HTR-8/SVneo (cell line): ENCODE measurements at places on chromosomes 3 and 15.

GRCh38 chr3:132160198-132160597 lies 125.4 kb upstream of the CPNE4 start:
- DNase-seq = no peak

DNA sequence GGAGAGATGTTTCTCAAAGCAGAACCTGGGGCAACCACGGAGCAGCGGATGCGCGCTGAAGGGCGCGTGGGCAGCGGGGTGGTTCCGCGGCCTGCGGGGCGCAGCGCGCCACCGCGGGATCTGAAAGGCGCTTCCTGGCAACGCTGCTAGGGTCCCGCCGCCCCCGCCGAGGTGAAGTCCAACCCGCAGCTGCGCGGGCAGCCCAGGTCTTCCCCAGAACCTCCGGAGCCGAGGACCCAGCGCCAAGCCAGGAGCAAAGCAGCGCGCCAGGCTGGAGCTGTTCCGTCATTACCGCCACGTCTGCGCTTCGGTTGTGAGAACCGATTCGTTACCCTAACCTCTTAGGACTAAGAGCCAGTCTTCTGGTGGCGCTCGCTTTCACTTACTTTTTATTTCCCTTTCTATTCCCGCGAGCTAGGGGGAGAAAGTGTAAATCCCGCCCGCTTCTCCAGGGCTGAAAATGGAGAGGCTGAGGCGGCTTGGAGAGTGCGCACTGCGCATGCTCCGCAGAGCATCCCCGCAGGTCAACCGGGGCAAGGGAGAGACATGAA lies 3.2 kb upstream of the GABRG3 start:
- DNase-seq = no peak

DNA sequence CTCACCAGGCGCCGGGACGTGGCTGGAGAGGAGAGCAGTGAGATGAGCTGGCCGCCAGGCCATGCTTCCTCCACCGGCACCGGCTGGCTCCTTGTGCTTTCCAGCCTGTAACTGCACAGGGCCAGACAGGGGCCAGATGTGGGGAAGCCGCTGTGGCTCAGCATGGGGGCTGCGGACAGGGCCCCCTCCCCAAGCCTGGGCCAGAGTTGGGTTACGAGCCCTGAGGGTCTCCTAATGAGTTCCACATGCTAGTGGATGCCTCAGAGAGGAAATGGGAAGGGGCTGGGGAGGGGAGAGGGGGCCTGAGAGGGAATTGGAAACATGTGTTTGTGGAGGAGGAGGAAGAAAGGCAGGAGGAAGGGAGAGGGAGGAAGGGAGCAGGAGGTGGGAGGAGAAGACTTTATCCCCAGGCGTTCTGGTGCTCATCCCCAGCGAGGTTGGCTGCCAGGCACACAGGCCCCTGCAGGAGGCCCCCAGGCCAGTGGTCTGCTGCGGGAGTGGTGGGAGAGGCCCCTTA lies 11.7 kb upstream of the DUSP7 start:
- DNase-seq = no peak

DNA sequence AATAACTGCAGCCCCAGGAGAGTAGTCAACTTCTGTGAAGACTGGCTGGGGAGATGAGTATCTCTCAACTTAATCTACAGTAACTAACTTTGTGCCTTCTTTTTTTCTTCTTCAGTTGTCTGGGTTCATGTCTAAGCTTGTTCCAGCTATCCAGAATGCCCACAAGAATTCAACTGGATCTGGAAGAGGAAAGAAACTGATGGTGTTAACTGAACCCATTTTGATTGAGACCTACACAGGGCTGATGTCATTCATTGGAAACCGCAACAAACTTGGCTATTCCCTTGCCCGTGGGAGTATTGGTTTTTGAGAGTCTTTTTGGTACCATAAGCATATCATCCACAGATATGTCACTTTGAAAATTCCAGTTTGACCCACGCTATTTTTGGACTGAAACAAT lies 148.7 kb downstream of the TPRG1 start:
- no peak for DNase-seq

- DNase-seq = no peak
These were observed 25.2 kb upstream of the DOCK3 start for GRCh38 chr3:50649451-50649931.

DNA sequence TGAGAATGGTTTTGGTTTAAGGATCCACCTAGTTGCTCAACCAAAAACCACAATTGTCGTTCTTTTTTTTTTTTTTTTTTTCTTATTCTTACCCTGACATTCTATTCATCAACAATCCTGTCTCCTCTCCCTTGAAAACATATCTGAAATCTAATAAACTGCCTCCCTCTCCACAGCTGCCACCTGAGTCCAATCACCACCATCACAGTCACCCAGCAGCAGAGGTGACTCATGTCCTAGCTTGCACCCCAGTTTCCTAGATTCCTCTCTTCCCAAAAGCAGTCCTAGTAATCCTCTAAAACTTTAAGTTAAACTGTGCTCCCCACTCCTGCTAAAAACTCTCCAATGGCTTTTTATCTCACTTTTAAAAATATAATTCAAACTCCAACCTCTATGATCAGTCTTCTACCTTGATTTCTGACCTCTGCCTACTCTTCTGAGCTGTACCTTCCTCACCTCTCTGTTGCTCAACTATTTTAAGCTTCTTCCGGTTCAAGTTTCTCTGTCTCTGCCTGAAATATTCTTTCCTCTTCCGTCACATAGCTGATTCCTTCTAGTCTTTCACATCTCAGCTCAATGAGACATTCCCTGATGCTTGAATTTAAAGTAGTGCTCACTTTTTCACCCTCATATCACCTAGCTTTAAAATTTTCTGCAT lies 33.7 kb upstream of the RBMS3 start:
- no peak for DNase-seq

DNA sequence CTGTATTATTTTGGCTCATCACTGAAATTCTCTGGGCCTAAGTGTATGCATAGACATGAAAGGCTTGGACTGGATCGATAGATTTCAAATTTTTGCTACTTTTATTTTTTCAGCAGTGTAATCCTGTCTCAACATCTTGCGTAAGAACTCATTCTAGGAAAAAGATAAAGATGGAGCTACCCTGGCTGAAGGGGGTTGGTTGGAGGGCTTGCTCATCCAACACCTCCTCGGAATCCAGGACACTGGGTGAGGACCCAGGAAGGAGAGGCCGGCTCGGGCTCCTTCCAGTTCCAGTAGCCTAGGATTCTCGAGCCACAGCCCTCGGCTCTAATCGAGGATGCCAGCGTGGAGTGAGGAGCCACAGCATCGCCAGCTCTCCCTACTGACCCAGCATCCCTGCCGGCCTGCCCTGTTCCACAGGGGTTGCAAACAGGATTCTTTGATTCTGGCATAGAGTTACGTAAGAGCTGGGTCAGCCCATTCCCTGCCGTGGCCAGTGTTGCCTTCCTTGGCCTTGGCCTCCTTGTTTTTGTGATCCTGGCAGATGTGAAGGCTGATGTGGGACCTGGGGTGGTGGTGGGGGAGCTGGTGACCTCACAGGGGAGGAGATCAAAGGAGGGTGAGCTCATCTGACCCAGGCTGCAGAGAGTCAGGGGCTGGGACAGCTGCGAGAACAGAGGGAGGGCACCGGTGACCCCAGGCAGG lies 149.5 kb downstream of the ALDH1A2 start:
- no peak for DNase-seq

- no peak for DNase-seq
These were observed 119.9 kb downstream of the P3H2 start for GRCh38 chr3:190000861-190001196.

DNA sequence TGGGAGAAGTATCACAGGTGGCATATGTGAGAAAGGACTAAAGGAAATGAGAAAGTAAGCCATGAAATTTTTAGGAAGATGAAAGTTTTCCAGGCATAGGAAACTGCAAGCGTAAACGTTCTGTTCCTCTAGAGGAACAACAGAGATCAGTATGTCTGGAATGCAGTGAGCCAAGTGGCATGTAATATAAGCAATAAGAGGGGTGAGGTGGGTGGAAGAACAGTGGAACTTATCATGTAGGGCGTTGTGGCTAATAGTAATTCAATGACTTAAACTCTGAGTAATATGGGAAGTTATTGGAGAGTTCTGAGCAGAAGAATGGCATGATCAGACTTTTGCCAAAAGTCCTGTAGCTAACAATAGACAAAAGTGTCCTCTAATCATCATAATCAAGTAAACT lies 902.9 kb downstream of the EPHA3 start:
- peak; percentile 5 for DNase-seq

DNA sequence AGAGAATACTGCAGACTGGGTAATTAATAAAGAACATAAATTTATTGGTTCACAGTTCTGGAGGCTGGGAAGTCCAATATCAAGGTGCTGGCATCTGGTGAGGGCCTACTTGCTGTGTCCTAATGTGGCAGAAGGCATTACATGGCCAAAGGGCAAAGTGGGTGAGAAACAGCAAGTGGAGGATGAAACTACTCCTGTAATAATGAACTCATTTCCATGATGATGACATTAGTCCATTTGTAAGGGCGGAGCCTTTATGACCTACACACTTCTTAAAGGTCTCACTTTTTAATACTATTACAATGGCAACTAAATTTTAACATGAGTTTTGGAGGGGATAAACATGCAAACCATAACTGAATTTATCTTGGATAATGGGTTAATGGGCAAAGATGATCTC lies 139.6 kb upstream of the SGO1 start:
- DNase-seq = no peak

- DNase-seq = no peak
These were observed 13.3 kb downstream of the EIF3J start for GRCh38 chr15:44550256-44550655.

DNA sequence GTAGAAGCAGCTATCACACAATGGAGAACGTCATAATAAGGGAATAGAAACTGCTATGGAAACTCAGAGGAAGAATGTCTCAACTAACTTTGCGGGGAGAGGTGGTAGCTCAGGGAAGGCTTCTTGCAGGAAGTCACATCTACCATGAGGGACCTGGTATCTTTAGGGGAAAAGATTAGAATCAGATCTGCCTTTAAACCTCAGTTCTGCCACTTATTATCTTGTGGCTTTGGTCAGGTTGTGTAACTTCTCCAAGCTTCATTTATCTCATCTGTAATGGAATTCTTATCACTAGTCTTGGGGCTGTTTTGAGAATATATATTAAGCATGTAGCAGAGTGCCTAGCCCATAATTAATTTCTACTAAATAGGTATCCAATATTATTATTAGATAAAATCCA lies 46.4 kb upstream of the PRICKLE2 start:
- no peak for DNase-seq

DNA sequence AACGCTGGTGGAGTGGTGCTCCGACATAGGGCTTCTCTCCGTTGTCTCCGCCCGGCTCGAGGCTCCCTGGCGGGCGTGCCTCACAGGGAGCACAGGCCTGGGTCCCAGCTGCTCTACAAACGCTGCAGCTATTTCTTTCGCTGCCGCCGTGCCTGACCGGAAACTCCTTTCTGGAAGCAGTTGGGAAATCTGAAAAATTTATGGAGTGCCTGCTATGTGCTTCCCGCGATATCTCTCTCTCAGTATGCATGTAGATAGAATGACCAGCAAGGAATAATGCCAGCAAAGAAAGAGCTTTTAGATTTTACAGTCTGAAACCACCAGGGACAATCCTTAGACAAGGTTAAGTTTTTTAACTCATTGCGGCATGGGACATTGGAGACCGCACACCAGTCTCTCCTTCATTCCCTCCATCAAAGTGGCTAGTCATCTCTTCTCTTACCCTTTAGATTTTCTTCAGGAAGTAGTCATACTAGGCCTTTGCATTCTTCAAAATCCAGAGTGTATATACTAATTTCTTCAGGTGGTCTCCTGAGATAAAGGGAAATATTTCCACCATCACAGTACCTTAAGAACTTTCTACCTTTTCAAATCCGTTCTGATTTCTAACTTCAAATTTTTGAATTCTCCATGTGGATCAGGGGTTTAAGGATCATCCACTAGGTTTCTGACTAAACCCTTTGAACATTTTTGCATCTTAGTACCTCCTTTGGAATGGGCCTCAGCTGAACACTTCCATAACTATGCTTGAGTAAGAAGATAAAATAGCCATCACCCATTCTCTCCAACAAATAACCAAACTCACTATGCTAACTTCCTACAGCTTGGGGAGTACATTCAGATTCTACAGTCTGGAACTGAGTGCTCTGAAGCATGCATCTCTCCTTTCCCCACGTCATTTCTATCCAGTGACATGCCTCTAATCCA lies 1.1 kb upstream of the NPHP3 start:
- no peak for DNase-seq

DNA sequence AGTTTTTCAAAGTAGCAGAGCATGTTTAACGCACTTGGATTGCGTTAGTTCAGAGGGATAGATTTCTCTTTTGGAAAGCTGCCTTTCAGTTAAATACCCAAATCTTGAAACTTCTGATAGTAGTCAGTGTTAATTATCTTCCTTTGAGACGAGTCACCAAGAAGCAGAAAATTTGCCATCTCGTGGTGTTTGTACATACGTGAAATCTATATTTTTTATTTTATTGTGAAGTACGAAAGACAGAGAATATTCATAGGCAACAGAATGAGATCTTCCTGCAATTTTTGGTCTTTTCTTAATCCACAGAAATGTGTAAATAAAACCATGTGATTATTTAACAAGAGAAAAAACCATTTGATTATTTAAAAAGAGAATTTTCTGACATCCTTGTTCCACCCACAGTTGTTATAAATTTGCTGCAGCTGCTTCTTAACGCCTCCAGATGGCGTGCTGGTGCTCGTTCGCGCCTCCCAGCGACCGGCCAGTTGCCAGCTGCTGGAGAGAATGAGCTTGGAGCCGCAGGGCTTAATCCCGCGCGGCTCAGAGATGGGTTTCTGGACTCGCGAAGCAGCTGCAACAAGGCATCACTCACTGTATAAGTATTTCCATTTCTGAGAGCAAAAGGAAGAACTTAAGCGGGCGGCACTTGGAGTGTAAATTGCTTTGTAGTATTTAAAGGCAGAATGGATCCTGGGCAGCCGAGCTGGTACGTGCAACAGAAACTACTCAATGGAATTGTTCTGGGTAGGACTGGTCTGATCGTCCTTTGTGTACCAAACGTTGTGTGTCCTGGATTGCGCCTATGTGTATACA lies 10.5 kb upstream of the SLITRK3 start:
- peak; percentile 45 for DNase-seq

DNA sequence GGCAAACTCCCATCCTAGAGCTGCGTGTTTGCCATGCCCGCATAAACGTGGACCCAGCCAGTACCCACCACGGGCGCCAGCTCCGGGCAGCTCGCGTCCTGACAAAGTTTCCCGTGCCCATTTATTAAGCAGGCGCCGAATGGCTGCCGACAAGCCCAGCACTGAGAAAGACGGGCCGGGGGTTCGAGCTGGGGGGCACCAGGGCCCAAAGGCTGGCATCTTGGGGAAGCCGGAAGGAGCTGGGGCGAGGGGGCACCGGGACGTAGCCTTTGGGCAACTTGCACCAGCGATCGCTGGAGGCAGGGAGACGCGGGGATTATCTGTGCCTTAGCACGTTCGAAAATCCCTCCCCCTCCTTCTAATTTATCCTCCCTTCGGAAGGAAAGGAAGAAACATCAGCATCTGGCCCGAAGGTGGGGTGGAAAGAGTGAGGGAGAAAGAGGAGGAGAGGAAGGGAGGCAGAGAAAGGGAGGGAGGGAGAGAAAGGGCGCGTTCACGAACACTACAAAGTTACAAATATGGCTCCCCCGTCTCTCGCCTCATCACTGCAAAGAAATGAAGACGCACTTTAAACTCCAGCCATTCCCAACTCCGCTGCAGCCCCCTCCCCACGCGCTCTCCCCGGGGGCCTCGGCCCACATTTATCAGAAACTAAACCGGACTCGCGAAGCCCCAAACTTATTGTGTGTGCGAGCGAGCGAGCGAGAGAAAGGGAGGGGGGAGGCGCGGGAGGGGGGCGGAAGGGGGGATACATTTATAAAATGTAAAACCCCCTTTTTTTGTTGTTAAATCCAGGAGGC lies 1.0 kb downstream of the ANP32A start:
- no peak for DNase-seq

GRCh38 chr3:117632191-117632590 lies 922.6 kb downstream of the TUSC7 start:
- no peak for DNase-seq

GRCh38 chr15:39846108-39846507 lies 63.5 kb upstream of the FSIP1 start:
- DNase-seq = no peak
